LNCaP clone FGC (cell line): ENCODE measurements at places on chromosomes 12 and 14.

GRCh38 chr14:46399049-46399448, 252.5 kb downstream of the RPL10L start:
- DNase-seq = no peak

DNA sequence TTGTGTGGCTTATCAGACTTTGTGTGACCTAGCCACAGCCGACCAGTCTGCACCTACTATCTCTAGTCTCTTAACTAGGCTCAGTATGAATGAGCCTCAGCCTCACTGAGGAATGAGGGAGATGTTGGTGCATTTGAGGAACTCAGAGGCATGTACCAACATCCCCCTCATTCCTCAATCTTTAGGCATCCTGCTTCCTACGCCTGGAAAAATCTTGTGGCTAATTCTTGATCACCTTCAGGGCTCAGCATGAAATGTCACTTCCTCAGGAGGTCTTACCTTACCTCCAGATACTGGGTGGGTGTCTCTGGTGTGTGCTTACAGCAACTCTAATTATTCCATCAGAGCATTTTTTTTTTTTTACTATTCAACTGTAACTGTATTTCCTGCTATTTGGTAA, 148.8 kb upstream of the TMCC3 start:
- DNase-seq = no peak

GRCh38 chr14:51525739-51526138, 126.0 kb upstream of the FRMD6 start:
- no peak for DNase-seq

GRCh38 chr12:89994911-89995310, 286.3 kb upstream of the ATP2B1 start:
- DNase-seq = no peak

- DNase-seq = no peak
Measured at GRCh38 chr12:105805730-105806399, 332.9 kb downstream of the NUAK1 start.

- DNase-seq = no peak
Measured at GRCh38 chr14:89258728-89259273, 158.2 kb downstream of the FOXN3 start.

DNA sequence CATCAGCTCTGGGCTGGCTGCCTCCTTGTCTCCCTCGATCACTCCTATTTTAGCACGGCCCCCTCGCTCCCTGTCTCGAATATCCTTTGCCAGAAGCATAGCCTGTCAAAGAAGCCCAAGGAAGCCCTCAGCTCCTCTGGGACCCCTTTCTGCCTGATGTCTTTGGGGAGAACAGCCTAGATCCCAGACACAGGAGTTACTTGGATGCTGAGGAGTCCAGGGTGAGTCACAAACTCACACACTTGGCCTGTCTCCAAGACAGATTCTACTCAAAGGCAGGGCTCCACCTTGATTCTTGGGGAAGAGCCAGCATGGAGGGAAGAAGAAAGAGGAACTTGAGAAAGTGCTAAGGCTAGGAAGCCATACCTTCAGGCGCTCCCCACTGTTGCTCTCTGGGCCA, 8.1 kb downstream of the AVIL start:
- DNase-seq = peak; percentile 19
